ENCODE measurements at places on chromosomes 3 and 15.
A peak's percentile ranks its signal among the peaks of the same experiment; 100 is the strongest.

DNA sequence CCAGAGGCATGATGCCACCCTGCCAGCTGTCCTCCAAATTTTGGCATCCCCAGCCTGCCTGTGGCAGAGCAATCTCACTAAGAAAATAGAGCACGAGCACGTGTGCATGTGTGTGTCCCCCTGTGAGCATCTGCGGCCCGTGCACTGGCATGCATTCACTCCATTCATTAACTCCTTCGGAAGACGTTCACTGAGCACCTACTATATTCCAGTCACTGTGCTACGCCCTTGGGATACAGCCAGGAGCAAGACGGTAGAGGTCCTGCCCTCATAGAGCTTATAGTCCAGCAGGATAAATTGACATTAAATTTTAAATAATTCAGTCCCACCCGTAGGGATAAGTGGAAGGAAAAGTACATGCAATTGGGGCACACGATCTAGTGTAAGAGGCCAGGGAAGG is 40.0 kb upstream of the HES1 start:
- no peak for DNase-seq

DNA sequence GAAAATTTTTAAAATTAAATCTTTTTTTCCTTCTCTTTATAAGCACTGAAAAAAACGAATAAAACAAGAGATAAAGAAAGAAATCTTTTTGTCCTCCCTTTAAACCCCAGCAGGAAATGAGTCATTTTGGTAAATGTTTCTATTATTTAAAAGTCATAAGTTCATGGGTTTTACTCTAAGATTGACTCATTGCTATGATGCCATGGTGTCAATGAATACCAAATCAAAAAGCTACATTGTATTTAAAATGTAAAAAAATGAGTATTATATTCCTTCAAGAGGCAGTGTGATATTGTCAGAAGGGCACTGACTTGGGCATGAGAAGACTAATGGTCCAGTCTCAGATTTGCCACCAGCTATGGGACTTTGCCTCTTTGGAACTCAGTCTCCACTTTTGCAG is 303.4 kb upstream of the DNAJC19 start:
- DNase-seq, result peak; percentile 53

- no peak for DNase-seq
Measured at GRCh38 chr15:81492969-81493645, 119.1 kb upstream of the TMC3 start.

- DNase-seq, result no peak
Measured at GRCh38 chr15:67969892-67970291, 84.2 kb upstream of the PIAS1 start.

GRCh38 chr3:167450675-167451074 is 23.2 kb downstream of the SERPINI2 start:
- DNase-seq, result no peak

DNA sequence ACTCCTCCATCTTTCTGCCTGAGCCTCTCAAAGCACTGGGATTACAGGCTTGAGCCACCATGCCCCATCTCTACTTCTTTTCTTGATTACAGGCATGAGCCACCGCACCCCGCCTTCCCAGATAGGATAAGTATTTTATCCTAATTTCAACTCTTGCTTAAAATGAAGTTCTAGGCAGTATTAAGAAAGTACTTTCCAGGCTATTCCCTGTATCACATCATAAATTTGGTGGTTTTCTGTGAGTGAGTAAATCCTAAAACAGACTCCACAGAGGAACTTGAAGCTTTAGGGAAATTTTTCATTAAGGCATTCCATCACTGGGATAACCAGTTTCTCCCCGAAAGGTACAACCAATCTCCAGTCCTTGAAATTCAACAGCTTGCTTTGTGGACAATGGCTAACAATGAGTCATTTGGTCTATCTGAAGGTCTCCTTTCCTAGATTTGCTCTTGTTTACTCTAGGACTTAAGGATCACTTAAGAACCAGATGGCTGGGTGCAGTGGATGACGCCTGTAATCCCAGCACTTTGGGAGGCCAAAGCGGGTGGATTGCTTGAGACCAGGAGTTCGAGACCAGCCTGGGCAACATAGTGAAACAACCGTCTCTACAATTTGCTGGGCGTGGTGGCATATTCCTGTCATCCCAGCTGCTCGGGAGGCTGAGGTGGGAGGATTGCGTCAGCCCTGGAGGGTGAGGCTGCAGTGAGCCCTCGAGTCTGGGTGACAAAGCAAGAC is 49.7 kb upstream of the SKIL start:
- DNase-seq, result peak; percentile 93

GRCh38 chr3:124793054-124793739 is 62.9 kb downstream of the UMPS start:
- DNase-seq, result no peak

- DNase-seq, result no peak
Measured at GRCh38 chr15:47429376-47429775, 287.9 kb upstream of the SEMA6D start.

DNA sequence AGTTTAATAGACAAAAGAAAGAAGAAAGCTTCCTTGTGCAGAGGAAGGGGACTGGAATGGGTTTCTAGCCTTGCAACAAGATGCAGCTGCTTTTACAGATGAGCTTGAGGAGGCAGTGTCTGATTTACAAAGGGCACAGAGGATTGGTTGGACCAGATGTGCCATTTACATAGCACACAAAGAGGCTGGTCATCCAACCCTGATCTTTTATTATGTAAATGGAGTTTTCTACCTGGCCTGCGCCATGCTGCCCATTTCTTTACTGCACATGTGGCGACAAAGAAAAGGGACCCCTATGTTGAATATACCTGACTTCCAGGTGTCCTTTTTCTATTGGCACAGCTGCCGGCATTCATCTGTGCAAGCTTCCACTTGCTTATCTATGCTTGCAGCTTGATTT is 409.4 kb upstream of the FRG2C start:
- DNase-seq, result no peak

DNA sequence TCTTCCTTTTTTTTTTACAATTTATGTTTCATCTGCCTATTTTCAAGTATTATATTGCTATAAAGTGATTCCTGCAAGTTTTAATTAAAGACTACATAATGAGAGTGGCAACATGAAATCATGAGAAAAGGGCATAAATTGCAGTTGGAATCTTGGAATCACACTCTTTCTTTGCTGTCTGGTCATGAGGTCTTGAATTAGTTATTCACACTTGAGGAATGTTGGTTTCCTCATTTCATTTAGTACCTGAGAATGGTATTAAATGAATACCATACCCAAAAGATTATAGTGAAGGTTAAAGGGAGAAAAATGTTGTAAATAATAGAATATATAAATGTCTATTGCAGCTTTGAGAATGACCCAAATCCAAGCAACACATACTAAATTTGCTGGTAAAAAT is 25.8 kb upstream of the CNTN3 start:
- DNase-seq, result no peak

DNA sequence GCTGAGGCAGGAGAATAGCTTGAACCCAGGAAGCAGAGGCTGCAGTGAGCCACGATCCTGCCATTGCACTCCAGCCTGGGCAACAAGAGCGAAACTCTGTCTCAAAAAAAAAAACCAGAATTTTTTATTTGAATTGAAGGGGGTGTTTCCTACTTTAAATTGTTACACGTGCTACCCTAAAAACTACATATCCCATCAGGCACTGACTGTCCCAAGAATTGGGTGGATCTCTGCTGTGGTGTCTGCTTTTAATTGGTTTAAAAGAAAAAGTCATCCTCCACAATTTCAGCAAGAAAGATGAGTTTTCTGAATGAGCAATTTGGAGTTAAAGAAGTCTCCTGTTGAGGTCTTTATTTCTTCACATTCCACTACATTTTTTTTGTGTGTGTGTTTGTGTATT is 2.1 kb downstream of the PDIA3 start:
- no peak for DNase-seq

GRCh38 chr3:47434849-47435248 is 40.9 kb downstream of the SCAP start:
- no peak for DNase-seq
